Stromal cell of bone marrow (primary cell): ENCODE measurements at places on chromosomes 13 and 19.
A peak's percentile ranks its signal among the peaks of the same experiment; 100 is the strongest.

GRCh38 chr19:38213911-38214625, 10.0 kb downstream of the DPF1 start:
- DNase-seq: peak; percentile 72

GRCh38 chr19:4415352-4415751, 12.9 kb downstream of the CHAF1A start:
- no peak for DNase-seq

DNA sequence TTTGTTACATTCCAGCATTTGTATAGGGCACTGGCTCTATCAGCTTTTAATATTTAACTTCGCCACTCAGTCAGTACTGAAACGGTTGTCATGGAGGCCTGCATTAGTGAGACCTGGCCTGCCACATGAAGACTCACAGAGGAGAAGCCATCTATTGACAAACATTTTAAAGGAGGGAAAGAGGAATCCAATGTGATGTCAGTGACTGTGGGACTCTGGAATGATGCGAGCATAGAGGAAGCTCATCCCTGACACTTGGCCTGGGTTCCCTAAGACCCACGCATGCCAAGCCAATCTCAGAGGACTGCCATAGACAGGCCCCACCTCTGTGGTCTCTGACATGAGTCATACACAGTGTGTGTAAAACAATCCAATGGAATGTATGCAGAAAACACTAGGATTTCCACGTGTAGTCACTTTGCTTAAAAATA, 7.9 kb upstream of the DPY19L3 start:
- peak; percentile 54 for DNase-seq

DNA sequence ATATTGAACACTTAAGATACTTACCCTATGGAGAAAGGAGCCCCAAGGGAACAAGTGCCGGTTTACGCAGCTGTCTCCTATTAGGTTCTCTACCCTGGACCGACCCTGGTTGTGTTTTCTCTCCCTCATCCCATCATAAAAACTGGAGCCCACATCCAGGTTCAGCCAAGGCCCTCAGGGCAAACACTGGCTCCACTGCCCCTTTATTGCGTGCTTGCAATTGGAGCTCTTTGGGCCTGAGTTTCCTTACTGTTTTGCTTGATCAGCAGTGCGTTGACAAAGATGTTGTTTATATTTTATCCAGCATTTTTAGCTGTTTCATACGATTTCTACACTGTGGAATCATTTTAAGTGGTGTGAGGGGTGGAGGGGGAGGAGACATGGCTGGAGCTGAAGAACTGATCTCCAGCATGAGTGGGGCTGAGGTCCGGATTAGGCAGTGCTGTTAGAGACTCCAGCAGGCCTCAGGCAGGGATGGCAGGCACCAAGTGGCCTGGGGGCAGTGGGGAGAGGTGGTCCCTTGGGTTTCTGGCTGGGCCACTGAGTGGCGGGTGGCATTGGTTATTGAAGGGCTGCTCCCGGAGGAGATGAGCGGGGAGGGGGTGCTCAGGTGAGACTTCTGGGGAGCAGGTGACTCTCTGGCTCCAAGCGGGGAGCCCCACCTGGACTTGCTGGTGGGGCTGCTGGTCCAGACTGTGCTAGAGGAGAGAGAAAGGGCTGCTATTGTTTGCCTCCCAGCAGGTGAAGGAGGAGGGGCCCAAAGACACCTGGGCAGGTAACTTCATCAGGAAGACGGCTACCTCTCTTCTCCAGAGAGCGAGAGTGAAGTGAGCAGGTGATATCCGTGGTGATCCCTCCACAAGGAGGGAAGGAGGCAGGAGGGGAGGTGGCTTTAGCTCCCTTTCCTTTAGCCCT, 62.4 kb upstream of the RNF113B start:
- DNase-seq: no peak

DNA sequence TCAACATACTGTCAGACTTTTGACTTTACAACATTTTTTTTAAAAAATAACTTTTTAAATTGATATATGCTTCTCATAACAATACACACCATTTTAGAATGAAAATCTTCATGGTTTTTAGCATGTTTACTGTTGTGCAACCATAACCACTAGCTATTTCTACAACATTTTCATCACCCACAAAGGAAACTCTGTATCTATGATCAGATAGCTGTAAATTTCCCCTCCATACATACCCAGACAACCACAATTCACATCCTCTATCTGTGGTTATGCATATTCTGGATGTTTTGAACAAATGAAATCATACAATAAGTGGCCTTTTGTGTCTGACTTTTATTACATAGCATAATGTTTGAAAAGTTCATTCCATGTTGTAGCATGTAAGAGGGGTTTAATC, 1666.0 kb downstream of the EFNB2 start:
- DNase-seq: no peak

- DNase-seq: no peak
Observed at GRCh38 chr13:43776006-43776405, 10.8 kb downstream of the ENOX1 start.

DNA sequence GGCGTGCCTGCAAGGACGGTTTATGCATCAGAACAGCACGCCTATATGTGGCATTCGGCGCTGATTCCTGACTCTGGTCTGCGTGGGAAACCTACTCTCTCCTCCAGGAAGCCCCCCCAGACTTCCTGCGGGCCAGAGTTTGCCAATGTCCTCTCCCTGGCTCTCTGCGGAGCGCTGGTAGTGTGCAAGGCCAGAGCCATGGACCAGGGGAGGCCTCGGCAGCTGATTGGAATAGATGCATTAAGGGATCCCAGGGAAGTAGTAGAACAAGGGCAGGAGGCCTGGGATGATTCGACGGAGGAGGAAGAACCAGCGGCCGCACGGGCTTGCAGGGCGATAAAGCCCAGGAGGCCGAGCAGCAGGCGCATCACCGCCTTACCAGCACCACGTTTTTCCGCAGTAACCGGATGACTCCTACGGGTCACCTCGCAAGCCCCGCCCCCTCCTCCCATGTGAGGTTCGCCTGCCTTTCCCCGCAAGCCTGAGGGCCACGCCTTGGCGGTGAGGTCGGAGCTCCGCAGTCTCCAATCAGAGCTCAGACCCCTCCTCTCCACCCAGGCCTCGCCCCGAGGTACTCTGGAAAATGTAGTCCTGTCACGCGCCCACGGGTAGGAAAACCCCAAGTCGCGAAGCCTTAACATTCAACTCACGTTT, 5.0 kb downstream of the CLEC11A start:
- DNase-seq: peak; percentile 51

DNA sequence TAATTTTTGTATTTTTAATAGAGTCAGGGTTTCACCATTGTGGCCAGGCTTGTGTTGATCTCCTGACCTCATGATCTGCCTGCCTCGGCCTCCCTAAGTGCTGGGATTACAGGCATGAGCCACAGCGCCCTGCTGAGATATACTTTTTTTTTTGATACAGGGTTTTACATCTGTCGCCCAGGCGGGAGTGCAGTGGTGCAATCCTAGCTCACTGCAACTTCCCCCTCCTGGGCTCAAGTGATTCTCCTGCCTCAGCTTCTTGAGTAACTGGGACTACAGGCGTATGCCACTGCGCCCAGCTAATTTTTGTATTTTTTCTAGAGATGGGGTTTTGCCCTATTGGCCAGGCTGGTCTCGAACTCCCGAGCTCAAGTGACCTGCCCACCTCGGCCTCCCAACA, 2.0 kb downstream of the COLGALT1 start:
- DNase-seq: no peak

- no peak for DNase-seq
Observed at GRCh38 chr19:3227054-3227626, 2.7 kb downstream of the CELF5 start.

DNA sequence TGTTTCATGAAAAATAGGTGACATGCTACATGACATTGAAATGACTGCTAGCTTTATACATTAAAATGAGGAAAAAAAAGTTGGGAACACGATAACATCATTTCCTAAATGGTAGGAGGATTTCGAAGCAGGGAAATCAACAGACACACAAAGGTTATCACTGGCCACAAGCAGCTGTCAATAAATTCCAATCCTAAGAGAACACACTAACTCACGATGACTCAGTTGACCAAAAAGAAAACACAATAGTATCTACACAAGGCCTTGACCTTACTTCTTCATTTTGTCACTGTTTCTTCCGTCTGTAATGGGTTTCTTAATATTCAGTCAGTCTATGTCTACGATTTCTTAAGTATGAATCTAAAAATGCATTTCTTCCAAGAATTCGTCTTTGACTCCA, 36.5 kb downstream of the STARD13 start:
- no peak for DNase-seq

GRCh38 chr19:30227012-30227621, 145.1 kb upstream of the ZNF536 start:
- DNase-seq: no peak

DNA sequence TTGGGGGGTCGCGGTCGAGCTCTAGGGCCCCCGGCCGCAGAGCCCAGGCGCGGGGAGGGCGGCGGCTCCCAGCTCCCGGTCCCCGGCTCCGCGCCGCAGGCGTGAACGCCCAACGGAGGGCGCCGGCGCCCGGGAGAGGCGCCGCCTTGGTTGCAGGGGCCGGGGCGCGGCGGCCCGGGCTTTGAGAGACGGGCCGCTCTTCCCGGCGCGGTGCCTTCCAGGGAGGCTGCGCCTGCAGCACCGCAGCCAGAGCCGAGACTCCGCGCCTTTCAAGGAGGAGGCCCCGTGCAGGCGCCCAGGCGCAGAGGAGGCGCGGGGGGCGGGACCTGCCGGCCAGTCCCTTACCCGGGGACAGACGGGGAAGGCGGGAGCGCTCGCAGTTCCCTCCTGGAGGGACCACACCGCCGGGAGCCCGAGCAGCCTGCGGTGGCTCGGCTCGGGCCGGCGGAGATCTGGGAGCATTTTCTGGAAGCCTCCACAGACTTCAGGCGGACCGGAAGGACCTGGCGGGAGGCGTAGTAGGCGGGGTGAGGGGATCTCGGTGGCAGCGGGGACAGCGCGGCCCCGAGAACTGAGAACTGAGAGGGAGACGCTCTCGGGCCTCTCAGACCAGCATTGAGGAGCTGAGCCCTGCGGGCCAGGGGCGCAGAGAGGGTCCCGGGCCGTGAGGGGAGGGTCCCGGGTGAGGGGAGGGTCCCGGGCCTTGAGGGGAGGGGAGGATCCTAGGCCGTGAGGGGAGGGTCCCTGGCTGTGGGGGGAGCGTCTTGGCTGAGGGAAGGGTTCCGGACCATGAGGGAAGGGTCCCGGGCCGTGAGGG, 25.5 kb upstream of the MCF2L start:
- DNase-seq: peak; percentile 2

DNA sequence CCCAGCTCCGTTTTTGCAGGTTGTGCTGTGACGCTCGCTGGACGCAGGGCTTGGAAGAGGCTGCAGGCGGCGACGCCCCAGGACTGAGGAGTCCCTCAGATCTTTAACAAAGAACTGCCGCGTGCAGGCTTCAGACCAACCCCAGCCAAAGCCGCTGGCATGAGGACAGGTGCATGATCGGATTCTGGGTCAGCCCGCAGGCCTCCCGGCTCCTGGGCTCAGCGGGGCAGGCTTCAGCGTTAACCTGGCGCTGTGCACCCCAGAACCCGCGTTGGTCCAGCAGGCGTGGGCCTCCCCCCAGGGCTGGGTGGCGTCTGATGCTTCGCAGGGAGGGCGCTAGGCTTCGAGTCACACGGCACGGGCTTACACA, 920 bp upstream of the TIMM13 start:
- no peak for DNase-seq

DNA sequence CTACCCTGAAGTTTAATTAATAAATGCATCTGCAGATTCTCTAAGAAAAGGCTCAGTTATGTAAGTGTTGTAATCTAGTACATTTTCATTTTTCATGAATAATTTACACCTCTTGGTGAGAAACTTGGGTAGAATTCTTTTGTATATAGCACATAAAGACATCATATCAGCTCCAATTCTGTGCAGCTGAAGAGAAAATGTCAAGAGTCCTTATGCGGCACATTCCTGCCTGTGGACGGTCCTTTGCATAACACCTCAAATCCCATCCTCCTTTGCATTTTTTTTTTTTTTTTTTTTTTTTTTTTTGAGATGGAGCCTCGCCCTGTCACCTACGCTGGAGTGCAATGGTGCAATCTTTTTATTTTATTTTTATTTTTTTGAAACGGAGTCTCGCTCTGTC, 60.2 kb upstream of the RAP2A start:
- no peak for DNase-seq

DNA sequence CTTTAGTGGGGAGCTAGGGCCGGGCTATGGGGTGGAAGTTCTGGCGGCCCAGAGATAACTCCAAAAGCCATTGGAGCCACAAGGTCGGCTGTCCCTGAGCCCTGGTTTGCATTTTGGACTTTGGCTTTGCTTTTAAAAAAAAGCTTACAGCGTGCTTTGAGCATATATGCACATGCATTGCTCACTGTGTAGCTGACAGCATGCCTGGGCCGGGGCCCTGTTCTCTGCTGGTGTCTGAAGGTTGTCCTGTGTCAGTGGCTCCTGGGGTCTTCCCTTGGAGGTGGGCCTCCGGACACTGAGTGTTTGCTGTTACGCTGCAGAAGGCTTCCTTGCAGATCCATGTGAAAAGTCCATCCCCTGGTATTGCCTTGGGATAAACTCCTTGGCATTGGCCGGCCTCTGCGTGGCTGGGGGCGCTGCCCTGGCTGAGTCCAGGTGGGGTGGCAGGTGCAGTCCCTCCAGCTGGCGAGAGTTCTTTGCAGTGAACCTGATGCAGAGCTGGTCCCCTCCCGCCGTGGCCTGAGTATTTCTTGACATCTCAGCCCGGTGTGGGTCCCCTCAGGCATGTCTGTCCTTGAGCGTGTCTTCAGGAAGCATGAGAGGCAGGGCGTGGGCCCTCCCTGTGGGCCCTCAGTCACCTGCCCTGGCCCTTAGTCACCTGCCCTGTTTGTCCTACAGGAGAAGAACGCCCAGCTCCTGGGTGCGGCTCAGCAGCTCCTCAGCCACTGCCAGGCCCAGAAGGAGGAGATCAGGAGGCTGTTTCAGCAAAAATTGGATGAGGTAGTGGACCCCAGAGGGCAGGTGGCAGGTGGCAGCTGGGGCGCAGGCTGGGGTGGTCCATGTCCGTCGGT, 23.0 kb downstream of the PLEKHJ1 start:
- DNase-seq: no peak

DNA sequence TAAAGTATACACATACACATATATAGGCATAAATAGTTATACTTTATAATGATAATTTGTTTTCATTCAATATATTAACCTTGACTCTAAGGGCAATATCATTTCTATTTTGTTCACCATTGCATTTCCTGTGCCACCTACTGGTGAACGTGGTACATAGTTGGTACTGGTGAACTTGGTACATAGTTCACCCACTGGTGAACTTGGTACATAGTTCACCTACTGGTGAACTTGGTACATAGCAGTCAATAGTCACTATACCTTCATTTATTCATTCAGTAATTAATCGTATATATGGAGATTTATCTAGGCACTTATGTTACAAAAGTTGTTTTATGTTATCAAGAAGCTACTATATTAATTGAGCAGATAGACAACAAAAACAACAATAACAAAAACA, 172.6 kb upstream of the ATXN8OS start:
- no peak for DNase-seq

GRCh38 chr19:48506138-48506733, 5.4 kb downstream of the LMTK3 start:
- DNase-seq: peak; percentile 18

DNA sequence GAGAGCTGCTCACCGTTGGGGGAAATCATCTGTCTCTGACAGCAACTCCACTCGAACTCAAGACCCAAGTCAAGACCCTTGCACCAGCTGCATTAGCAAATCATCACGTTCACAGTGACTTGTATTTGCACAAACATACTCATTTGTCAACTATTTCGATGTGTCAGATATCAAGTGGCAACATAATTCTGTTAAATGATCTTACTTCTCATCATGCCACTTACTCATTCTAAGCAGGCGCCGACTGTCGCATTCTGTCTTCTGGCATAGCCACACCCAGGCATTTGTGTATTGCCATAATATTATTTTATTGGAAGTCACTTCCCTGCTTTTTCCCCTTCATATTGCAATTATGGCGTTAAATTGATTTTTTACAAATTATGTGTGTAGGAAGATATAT, 23.0 kb upstream of the ATP1A3 start:
- DNase-seq: no peak

- DNase-seq: no peak
Observed at GRCh38 chr19:51012661-51013190, 6.8 kb downstream of the KLK10 start.
